ENCODE measurements at places on chromosomes 12 and 14.

DNA sequence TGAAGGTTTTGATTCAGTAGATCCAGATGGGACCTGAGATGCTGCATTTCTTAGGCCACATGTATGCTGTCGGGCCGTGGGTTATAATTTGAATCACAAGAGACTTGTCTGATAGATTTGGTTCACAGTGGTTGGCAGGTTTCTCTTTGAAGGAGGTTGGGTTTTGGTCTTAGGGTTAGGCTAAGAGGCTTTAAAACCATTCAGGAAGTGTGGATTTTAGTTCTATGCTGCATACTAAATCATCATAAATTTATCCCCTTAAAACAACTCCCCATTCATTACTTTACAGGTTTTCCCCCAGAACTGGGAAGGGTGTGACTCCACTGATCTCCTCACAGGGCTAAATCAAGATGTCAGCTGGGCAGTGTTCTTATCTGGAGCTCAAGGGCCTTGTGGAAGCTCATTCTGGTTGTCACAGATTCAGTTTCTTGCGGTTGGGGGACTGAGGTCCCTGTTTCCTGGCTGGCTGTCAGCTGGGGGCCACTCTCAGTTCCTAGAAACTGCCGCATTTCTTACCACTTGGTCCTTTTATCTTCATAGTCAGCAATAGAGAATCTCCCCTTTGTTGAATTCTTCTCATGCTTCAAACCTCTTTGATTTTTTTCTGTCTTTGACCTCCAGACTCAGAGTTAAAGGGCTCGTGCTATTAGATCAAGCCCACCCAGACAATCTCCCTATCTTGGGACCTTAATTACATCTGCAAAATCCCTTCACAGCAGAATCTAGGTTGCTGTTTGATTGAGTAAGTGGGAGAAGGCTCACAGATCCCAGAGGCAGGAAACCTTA, 20.6 kb upstream of the PCNX1 start:
- no peak for DNase-seq

DNA sequence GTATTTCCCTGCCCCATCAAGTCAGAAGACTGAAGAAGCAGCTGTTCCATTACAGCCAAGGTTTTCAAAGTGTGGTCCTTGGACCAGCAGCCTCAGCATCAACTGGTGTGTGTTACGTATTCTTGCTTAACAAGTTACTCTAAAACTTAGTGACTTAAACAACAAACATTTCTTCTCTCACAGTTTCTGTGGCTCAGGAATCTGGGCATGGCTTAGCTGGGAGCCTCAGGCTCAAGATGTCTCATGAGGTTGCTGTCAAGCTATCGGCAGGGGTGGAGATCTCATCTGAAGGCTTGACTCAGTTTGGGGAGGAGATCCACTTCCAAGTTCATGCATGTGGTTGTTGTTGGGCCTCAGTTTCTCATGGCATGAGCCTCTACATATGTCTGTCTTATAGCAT, 174.5 kb downstream of the KTN1 start:
- DNase-seq, result no peak

GRCh38 chr14:32578181-32578580, 249.1 kb downstream of the AKAP6 start:
- DNase-seq, result no peak

GRCh38 chr14:27727251-27727770, 1039.3 kb upstream of the FOXG1 start:
- no peak for DNase-seq

DNA sequence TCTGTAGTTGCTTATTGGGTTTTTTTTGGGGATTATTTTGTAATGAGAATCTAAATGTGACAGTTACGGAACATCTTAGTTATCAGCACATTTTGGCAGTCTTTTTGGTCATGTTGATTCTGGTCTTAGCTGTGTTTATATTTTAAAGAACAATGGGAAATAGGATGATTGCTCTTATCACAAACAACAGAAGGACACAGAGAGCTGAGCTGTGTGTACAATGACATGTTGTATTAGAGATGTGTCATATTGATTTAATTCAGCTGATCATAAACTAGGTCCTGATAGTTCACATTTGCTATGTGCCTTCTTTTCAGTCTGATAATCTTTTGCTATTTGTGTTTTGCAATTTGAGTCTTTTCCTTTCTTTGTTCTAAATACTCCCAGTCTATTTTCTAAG, 781.7 kb downstream of the TRHDE start:
- DNase-seq, result no peak

GRCh38 chr14:75128596-75128990, 1.7 kb upstream of the NEK9 start:
- no peak for DNase-seq

GRCh38 chr14:76844223-76844622, 18.0 kb downstream of the LRRC74A start:
- no peak for DNase-seq

DNA sequence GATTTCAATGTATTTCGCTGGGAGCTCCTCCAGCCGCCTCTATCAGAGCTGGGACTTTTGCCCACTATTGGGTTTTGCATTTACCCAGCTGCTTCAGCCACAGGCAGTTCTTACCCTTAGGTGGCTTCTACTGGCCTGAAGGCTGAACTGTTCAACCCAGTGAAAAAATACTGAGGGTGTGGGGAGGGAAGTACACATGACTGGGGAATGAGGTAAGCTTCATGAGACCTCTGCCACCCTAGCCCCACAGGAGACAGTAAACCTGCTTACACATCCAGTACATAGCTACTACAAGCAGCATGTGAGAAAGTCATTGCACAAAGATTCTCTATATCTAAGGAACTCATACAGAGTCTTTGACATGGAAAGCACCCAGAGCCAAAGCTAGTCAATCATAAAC, 411.1 kb downstream of the SYT1 start:
- DNase-seq, result no peak

GRCh38 chr12:26062006-26062405, 62.8 kb downstream of the BHLHE41 start:
- no peak for DNase-seq

- DNase-seq, result no peak
These were observed 11.3 kb downstream of the AMN start for GRCh38 chr14:102933618-102934231.

DNA sequence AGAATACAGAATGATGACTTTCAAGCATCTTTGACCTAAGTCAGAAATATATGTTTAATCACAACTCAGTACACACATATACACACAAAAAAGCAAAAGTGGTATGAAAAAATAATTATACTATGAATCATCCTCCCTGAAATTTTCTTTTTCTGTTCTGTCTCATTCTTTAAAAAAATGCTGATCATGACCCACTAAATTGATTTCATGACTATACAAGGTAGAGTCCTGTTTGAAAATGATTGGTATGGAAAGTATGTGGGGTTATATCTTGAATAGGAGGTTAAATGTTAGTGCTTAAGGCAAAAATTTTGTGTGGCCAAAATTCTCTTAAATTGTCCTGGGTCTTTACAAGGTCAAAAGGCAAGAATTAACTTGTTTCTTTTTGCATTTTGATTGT, 80.4 kb downstream of the SUDS3 start:
- no peak for DNase-seq

GRCh38 chr12:32777159-32777558, 21.5 kb upstream of the YARS2 start:
- DNase-seq, result no peak

- no peak for DNase-seq
These were observed 169.4 kb downstream of the FOXN3 start for GRCh38 chr14:89247457-89248122.

- DNase-seq, result no peak
These were observed 739 bp downstream of the JPH4 start for GRCh38 chr14:23577710-23578392.

GRCh38 chr12:93786656-93787397, 109.7 kb downstream of the CRADD start:
- DNase-seq, result no peak

DNA sequence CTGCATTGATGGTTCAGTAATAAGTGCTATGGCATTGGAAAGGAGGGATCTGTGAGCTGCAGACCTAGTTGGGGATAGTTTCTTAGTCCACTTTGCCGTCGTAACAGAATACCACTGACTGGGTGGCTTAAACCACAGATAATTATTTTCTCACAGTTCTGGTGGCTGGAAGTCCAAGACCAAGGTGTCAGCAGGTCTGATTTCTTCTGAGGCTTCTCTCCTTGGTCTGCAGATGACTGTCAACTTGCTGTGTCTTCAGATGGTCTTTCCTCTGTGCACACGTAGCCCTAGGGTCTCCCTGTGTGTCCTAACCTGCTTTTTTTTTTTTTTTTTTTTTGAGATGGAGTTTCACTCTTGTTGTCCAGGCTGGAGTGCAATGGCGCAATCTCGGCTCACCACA, 126.1 kb downstream of the MYRFL start:
- DNase-seq, result no peak

- no peak for DNase-seq
These were observed 2.0 kb upstream of the CPNE8 start for GRCh38 chr12:38907201-38907923.

DNA sequence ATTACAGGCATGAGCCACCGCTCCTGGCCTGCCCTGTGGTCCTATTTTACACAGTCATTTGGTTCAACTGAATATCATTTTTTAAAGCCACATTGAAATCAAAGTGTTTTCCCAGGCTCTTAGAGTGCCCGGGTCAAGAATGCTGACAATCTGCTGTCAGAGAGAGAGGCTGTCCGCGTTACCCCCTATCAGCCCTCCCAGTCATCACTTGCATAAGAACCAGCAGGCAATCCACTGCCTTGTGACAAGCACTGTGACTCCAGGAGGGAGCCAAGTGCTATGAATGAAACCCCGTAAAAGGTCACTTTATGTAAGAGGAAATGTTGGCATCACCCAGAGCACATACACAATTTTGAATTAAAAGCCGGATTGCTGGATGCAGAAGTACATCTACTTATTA, 13.5 kb downstream of the PHLDA1 start:
- no peak for DNase-seq

- no peak for DNase-seq
These were observed 117.8 kb downstream of the BTG1 start for GRCh38 chr12:92027701-92028440.

DNA sequence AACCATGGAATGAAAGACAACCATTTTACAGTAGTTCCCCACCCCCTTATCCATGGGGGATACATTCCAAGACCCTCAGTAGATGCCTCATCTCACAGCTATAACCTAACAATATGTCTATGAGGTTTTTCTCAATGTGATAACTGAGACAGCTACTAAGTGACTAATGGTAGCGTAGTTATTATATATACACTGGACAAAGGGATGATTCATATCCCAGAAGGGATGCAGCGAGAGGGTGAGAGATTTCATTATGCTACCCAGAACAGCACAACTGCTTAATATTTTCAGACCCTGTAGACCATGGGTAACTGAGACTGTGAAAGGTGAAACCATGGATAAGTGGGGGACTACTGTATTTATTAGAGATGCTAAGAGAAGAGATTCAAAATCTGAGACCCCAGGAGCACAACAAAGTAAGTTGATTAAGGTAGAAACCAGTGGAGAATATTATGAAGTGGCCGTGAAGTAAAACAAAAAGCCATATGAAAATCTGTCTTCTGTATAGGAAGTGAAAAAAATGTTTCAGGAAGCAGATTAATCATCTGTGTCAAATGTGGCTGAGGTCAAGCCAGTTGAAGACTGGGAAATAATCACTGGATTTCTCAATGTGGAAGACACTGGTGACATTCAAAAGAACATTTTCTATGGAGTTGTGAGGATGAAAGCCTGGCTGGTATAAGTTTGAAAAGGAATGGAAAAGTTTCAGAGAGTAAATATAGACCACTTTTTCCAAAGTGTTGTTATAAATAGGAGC, 77.2 kb downstream of the RPL10L start:
- DNase-seq, result no peak

DNA sequence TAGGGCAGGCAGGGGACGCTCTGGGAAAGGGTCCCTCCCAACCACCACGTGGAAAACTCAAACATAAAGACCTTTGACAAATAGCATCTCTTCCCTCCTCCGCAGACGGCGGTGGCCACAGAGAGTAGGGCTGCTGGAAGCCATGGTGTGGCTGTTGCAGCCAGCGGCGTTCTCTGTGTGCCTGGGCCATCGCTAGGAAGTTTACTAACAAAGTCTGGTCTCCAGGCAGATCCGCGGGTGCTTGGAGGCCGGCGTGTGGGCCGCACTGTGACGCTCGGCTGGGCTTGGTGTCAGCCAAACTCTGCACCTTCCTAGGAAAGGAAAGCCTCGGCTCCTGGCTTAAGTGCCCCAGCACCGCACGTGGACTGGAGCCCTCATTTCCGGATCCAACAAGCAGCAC, 65.6 kb downstream of the CCDC88C start:
- no peak for DNase-seq

DNA sequence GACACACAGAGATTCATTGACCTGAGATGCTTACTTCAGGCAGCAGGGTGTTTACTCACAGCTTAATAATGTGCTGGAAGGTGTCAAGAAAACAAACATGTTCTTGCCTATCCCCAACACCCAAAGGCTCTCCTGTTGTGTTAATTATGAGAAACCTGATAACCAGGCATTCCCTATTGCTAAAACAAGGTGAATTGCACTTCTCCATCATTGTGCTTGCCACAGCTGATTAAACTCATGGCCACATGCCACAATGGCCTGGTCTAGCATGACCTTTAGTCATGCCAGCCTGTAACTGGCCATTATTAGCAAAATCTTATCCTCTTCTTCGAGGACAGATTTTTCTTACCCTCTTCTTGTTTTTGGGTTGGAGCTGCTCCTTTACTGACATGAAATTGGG, 21.4 kb downstream of the SMOC1 start:
- no peak for DNase-seq

DNA sequence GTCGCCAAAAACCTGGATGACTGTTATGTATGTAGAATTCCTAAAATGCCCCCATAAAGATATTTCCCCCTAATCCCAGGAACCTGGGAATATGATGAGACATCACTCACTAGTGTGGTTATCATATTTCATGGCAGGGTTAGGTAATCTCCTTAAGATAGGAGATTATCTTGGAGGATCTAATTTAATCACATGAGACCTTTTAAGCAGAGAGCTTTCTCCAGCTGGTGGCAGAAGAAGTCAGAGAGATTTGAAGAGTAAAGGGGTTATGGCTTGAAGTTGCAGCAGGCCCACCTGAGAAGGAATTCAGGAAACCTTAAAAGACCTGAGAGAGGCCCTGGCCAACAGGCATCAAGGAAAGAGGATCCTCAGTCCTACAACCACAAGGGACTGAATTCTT, 53.6 kb downstream of the DYRK2 start:
- no peak for DNase-seq

DNA sequence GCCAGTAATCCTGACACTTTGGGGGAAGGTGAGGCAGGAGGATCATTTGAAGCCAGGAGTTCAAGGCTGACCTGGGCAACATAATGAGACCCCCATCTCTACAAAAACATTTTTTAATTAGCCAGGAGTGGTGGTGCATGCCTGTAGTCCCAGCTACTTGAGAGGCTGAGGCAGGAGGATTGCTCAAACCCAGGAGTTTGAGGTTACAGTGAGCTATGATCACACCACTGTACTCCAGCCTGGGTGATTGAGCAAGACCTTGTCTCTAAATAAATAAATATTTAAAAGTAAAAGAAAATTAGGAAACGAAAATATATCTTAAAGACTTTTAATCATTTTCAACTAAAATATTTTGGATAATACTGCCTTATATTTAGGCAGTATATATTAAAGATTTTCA, 25.9 kb downstream of the CKB start:
- no peak for DNase-seq

DNA sequence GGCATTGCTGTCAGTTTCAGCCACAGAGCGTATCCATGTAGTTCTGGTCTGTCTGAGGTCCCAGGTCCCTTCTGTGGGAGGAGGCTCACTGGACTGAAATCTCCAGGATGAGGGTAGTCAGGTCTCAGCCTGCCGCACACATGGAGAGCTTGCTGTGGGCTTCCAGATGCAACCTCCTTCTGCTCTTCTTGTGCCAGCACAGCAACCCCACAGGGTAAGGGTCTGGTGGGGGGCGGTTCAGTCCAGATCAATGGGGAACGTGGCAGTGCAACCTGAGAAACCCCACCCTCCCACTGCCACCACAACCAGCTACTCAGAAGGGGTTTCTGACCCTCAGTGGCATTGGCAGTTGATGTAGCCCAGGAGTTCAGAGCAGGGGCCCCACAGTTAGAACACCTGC, 61.2 kb downstream of the BEGAIN start:
- no peak for DNase-seq
